HepG2 (cell line): ENCODE measurements at places on chromosomes 2 and 18. TPM values are rescaled to one million over a fixed set of nuclear protein-coding genes. Genes with fewer than 3 reads are reported as not detected.

KCNS3 gene
- total RNA-seq, result not detected in 2 replicates

ASB18 gene
- total RNA-seq, result not detected in 2 replicates

DCDC2C gene
- total RNA-seq, result not detected in 2 replicates

MTX2 gene
- 75.7 and 96.1 TPM in 2 replicates for total RNA-seq

CRYBA2 gene
- total RNA-seq, result not detected in 2 replicates

GRCh38 chr2:3179208-3179607, 198.4 kb downstream of the EIPR1 start:
- H3K27ac ChIP-seq, result no peak overlapping the region
- no peak for DNase-seq
- H3K27me3 ChIP-seq, result no peaks in the 10 kb centered on the region
- H3K4me3 ChIP-seq, result no peak overlapping the region
- H3K4me1 ChIP-seq, result no peaks in the 10 kb centered on the region

GRCh38 chr2:219469186-219469724, 29.4 kb upstream of the GMPPA start:
- no peak overlapping the region for H3K27ac ChIP-seq
- H3K4me1 ChIP-seq, result no peaks in the 10 kb centered on the region

- no peaks in the 10 kb centered on the region; the same call in 1 of the 2 replicates for H3K27me3 ChIP-seq
- H3K36me3 ChIP-seq, result no peaks in the 10 kb centered on the region
- DNase-seq, result no peak
- H3K4me1 ChIP-seq, result no peaks in the 10 kb centered on the region
- no peak overlapping the region for H3K4me3 ChIP-seq
- H3K27ac ChIP-seq, result no peak overlapping the region
These were observed 144.4 kb upstream of the REV1 start for GRCh38 chr2:99634234-99634633.

GRCh38 chr18:55866006-55866405, 278.0 kb upstream of the TCF4 start:
- H3K27me3 ChIP-seq, result no peaks in the 10 kb centered on the region
- no peaks in the 10 kb centered on the region for H3K4me1 ChIP-seq
- DNase-seq, result no peak
- H3K36me3 ChIP-seq, result no peaks in the 10 kb centered on the region
- H3K4me3 ChIP-seq, result no peak overlapping the region
